ENCODE measurements at places on chromosomes 1 and 21. TPM values are rescaled to one million over a fixed set of nuclear protein-coding genes. Genes with fewer than 3 reads are reported as not detected.

STYXL2 gene
- polyA plus RNA-seq, result not detected

FAM72B gene
- 3.1 TPM for polyA plus RNA-seq

DNA sequence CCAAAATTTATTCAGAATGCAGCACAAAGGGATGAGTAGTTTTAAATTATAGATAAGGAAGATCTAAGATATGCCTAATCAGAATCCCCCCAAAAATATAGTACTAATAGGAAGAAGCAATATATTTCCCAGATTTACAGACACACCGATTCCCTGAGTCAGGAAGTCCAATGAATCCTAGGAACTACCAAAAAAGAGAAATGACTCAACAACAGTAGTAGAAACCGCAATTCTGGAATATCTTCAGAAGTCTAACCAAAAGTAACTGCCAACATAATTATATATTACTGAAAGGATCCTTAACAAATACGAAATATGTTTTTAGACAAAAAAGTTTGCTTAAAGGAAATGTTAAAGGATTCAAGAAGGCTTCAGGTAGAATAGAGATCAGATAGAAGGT, 10.3 kb downstream of the AHCTF1 start:
- peak; percentile 57 for DNase-seq

KCNAB2 gene
- polyA plus RNA-seq, result 3.9 TPM

LORICRIN gene
- polyA plus RNA-seq, result not detected

DNA sequence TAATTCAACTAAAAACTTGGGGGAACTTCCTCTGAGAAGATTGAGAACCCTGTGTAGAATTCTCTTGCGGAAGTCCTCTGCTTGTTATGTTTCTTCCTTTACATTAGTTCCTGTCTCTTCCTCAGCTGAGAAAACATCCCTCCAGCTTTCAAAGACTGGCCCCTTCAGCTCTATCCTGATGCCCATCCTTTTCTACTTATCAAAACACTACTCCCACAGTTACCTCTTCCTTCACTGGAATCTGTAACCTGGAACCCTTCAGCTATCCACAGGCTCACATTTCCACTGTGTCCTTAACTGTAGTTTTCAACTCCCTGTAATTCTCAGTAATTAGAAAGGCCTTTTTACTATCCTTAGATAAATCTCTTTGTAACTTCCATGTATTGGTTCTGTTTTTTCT, 6.0 kb upstream of the DEDD start:
- DNase-seq, result no peak

DNA sequence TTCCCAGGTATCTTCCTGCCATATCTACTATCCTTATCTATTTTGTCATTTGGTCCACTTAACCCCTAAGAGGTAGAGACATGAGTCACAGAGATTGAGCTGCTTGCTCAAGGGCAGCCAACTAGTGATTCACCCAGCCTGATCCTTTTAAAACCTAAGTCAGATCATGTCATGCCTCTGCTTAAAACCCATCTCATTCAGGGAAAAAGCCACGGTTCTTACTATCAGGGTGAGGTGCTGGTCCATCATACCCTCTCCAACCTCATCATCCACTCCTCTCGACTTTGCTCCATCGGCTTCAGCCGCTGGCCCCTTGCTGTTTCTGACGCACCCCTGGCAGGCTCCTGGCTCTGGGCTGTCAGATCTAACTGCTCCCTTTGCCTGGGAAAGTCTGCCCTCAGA, 14.4 kb upstream of the PPP1R15B start:
- DNase-seq, result peak; percentile 90

DNA sequence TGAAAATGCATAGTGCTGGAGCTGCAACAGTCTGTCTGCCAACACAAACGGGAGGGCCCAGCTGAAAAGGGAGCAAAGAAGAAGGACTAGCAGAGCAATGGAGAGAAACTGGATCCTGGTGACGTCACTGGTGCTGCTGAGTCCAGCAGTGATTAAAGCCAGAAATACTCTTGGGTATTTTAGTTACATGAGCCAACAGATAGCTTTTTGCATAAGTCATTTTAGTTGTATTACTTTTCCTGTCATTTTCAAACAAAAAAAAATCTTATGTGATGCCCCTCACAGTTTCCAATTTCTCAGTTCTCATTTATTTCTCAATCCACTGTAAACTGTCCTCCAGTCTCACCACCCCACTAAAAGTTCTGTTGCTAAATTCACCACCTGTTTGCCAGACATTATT, 38.7 kb upstream of the NEK7 start:
- peak; percentile 98 for DNase-seq

All from GM23248 (cell line).